ENCODE measurements at places on chromosomes 6 and 20. TPM values are rescaled to one million over a fixed set of nuclear protein-coding genes. Genes with fewer than 3 reads are reported as not detected.

Gene STX7
- total RNA-seq = 28.4 TPM

Gene SLC17A9
- 0.91 TPM for total RNA-seq

Gene BPIFA1
- not detected for total RNA-seq

Gene ALDH5A1
- total RNA-seq = 3.4 TPM

Gene GMPR
- total RNA-seq = 6.5 TPM

Gene DACT2
- not detected for total RNA-seq

Gene ASIP
- not detected for total RNA-seq

Gene KCNG1
- 91.3 TPM for total RNA-seq

Gene ESR1
- not detected for total RNA-seq

Gene SLC12A5
- not detected for total RNA-seq

Gene RBM12
- 57.8 TPM for total RNA-seq

Gene CAP2
- total RNA-seq = 16.4 TPM

Gene CASS4
- total RNA-seq = 0.17 TPM

Gene NOX3
- not detected for total RNA-seq

Gene SLC22A7
- total RNA-seq = not detected

Gene GJA1
- 80.6 TPM for total RNA-seq

Gene GHRH
- not detected for total RNA-seq

Gene SRSF6
- total RNA-seq = 39.2 TPM

Gene POM121L2
- not detected for total RNA-seq

Gene GRIK2
- total RNA-seq = not detected

Gene CPNE5
- total RNA-seq = 0.63 TPM

Gene LY6G6C
- not detected for total RNA-seq

Gene LHFPL5
- not detected for total RNA-seq

Gene COL21A1
- total RNA-seq = 0.06 TPM

Gene NR2E1
- total RNA-seq = 2.1 TPM

Gene FRK
- 0.57 TPM for total RNA-seq

Gene GRM1
- total RNA-seq = not detected

Gene PTK7
- total RNA-seq = 61.8 TPM

Gene PRRT1
- total RNA-seq = not detected

Gene OGFR
- total RNA-seq = 44.2 TPM

Gene PPIL4
- total RNA-seq = 58.4 TPM

Gene GABRR1
- total RNA-seq = not detected

Gene TNFRSF6B
- 12.6 TPM for total RNA-seq

Gene MMP24
- 0.86 TPM for total RNA-seq

Gene C6orf15
- total RNA-seq = not detected

Gene B3GALT4
- 1.9 TPM for total RNA-seq

Gene CUL9
- total RNA-seq = 26.9 TPM

Gene SYNDIG1
- 0.80 TPM for total RNA-seq

Gene ACSS1
- 0.86 TPM for total RNA-seq

Gene E2F1
- 20.7 TPM for total RNA-seq

Gene MYBL2
- total RNA-seq = 48.8 TPM

Gene SAMD3
- not detected for total RNA-seq

Gene GNMT
- not detected for total RNA-seq

Gene SKIC2
- 59.7 TPM for total RNA-seq

Gene PRDM13
- 3.4 TPM for total RNA-seq

Gene GPX5
- not detected for total RNA-seq

Gene FUCA2
- total RNA-seq = 49.3 TPM

Gene MAP3K7
- total RNA-seq = 16.8 TPM

Gene OLIG3
- total RNA-seq = not detected

Gene TSPO2
- not detected for total RNA-seq

Gene ANGPT4
- total RNA-seq = 0.03 TPM

Gene ZBTB46
- 3.4 TPM for total RNA-seq

Gene CDH4
- 2.1 TPM for total RNA-seq

Gene NNAT
- not detected for total RNA-seq

Gene PANK2
- 62.3 TPM for total RNA-seq

Gene ZNF451
- 41.9 TPM for total RNA-seq

Gene RBPJL
- not detected for total RNA-seq

Gene HAO1
- not detected for total RNA-seq

Gene PTK6
- total RNA-seq = not detected

Data from Daoy (cell line).